Dorsolateral prefrontal cortex (tissue), 122 donors: ENCODE measurements at places on chromosomes 2 and 18.

GRCh38 chr2:38174646-38175423, 98.9 kb upstream of the CYP1B1 start:
- DNase-seq, result no peak

DNA sequence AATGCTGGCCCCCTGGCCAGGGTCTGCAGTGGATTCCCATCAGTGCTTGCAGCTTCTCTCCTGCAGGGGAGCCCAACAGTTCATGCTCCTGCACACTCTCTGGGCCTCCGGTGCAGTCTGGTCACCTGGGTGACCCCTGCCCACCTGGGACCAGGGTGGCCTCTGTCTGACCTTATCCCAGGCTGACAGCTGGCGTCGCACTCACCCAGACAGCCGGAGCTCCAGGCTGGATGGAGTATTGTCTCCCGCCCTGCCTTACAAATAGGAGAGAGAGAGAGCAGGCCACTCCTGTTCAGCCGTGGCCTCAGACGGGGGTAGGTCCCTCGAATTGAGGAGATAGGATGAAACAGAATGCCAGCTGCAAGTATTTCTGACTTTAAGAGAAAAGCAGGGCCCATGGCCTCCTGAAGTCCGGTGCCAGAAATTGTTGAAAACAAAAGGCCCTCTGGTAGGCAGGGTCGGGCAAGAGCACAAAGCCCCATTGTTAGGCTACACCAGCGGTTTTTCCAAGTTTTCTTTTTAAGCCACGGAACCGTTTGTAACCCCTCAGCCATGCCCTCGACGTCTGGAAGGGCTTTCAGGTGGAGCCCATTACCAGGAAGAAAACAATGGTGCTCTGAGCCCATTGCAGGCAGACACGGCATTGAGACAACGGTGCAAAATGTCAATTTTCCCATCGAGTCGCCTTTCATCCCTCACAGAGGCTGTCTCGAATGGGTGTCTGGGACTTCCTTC, 258.4 kb downstream of the BCL11A start:
- DNase-seq, result no peak

- no peak for DNase-seq
Observed at GRCh38 chr2:16348821-16349515, 316.7 kb downstream of the CYRIA start.

DNA sequence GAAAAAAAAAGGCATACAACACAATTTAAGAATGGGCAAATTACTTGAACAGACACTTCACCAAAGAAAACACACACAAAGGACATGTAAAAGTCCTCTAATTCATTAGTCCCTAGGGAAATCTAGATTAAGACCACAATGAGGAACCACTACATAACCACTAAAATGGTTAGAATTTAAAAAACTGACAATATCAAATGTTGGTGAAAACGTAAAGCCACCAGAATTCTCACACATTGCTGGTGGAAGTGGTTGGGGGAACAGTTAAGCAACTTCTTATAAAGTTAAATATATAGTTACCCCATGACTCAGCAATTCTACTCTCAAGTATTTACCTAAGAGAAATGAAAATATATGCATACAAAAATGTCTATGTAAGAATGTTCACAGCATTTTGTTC, 11.8 kb downstream of the RTN4 start:
- no peak for DNase-seq

GRCh38 chr2:32061973-32062861, 1.1 kb upstream of the SPAST start:
- DNase-seq, result no peak

- no peak for DNase-seq
Observed at GRCh38 chr2:66031236-66031635, 403.7 kb upstream of the MEIS1 start.

DNA sequence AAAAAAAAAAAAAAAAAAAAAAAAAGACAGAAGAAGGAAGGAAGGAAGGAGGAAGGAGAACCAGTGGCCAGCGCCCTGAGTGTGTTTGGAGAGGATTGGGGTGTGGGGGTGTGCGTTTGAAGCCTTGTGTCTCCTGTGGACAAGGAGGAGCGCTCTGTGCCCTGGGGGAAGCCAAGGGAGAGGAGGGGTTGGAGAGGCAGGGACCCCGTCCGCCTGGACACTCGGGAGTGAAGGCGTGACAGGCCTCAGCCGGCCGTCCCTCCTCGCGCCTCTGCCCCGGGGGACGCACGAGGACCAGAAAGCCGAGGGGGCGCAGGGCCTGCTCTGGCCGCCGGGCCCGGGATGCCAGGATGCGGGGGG, 44.9 kb downstream of the SERTAD2 start:
- no peak for DNase-seq

DNA sequence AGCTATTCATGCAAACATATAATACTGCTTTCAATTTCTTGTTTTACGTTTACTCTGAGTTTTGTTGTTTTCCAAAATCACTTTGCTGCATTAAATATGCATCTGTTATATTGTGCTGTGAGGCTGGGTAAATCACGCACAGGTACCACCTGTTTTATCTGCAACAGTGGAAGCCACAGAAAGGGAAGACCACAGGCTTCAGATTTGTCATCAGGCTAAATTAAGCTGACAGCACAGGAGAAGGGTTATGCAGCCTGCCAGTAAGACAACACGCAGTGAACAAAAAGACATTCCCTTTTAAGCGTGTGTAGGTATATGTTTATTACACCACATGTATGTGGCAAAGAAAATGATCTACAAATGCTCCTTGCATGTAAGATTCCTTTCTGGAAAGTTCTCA, 38.2 kb downstream of the ZNF516 start:
- DNase-seq, result no peak

DNA sequence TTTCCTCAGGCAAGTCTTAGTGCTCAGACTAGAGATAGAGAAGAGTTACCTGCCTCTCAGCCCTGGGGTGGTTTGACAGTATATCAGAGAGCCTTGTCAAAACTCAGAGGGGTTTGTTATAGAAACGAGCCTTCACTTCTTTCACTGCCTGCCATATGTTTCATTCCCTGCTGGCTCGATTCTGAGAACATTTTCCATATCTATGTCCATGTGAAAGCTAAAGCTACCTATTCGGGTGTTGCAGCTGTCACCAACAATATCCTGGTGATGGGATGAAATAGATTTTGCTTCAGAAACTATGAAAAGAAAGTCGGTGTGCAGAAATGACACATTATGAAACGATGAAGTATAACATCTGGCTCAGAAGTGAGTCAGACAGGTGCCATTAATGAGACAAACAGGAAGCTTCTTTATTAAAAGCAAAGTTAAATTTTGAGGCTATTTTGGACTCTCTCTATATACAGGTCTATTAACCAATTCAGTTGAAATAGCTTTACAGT, 56.1 kb upstream of the TANK start:
- DNase-seq, result no peak

DNA sequence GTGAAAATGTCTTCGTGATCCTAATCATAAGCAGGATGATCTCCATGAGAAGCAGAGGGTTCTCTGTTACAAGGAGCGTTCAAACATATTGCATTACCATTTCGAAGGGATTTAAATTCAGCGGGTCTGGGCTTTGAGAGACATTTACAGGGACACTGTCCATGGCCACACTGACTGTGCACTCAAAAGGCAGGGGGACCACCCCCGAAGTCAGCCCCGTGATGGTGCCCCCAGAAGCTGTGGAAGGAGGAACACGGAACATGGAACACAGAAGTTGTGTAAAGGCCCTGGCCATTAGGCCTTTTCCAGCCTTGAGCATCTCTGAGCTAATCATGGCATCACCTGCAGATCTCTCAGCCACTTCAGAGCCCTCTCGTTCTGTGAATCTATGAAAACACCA, 268.4 kb upstream of the MYT1L start:
- DNase-seq, result no peak

GRCh38 chr2:221514305-221515040, 57.6 kb downstream of the EPHA4 start:
- no peak for DNase-seq

- DNase-seq, result no peak
Observed at GRCh38 chr2:8268172-8268783, 413.6 kb upstream of the ID2 start.
